ENCODE measurements at places on chromosomes 7 and 10.

DNA sequence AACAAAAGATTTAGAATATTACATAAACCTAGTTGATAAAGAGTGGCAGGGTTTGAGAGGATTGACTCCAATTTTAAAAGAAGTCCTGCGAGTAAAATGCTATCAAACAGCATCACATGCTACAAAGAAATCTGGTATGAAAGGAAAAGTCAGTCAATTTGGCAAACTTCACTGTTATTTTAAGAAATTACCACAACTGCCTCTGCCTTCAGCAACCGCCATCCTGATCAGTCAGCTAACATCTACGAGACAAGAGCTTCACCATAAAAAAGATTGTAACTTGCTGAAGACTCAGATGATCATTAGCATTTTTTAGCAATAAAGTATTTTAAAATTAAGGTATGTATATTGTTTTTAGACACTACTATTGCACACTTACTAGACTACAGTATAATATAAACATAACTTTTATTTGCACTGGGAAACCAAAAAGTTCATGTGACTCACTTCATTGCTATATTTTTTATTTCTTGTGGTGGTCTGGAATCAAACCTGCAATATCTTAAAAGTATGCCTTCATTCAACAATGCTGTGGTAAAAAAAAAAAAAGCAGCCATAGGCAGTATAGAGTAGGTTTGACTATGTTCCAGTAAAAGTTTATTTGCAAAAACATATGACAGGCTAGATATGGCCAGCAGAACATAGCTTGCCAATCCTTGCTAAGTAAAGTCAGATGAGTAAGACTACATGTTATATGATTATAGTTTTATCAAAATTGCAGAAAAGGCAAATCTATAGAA, 74.4 kb downstream of the GLCCI1 start:
- DNase-seq: no peak

DNA sequence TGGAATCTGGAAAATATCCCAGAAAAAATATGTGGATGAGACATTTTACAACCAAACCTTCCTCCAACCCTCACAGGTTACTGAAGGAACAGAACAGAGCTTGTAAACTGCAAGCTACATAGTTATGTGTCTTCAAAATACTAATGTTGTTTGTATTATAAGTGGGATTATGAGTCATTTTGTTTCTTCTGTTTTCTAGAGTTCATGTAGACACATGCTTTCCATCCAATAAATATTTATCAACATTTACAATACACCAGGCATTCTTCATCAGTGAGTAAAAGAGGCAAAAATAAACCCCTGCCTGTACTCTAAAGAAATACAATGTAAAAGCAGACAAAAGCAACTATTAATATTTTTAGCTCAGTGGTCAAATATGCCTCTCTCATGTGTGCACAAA, 38.0 kb upstream of the TES start:
- DNase-seq: no peak

- DNase-seq: no peak
These were observed 31.9 kb upstream of the LRRC4 start for GRCh38 chr7:128063088-128063487.

DNA sequence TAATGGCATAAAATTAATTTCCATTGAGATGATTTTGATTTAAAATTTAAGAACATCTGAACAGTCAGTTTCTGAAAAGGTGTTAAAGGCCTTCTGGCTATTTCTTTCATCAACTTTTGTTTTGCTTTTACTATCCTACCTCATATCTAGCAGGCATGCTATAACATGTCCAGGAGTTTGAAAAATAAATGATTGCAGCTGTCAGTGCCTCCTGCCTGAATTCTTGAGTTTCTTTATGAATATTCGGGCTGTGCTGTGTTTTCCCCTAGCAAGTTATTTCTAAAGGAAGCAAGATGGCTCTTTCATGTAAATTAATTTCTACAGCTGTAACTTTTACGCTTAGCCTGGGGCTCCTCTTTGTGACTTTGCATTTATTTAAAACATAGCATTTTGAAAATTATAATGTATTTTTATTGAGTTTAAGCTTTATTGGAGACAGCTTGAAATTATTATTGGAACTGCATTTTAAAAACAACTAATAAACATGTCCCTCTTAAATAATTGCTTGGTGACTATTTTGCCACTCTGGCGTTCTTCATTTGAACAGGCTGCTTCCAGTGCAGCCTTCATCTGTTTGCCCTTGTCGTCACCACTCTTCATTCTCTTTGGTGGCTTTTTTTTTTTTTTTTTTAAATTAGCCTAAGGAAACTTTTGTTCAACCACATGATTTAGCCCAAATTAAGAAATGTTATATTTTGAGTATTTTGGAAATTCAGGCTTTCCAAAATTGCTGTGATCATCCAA, 1083.4 kb upstream of the LRRN3 start:
- DNase-seq: no peak

DNA sequence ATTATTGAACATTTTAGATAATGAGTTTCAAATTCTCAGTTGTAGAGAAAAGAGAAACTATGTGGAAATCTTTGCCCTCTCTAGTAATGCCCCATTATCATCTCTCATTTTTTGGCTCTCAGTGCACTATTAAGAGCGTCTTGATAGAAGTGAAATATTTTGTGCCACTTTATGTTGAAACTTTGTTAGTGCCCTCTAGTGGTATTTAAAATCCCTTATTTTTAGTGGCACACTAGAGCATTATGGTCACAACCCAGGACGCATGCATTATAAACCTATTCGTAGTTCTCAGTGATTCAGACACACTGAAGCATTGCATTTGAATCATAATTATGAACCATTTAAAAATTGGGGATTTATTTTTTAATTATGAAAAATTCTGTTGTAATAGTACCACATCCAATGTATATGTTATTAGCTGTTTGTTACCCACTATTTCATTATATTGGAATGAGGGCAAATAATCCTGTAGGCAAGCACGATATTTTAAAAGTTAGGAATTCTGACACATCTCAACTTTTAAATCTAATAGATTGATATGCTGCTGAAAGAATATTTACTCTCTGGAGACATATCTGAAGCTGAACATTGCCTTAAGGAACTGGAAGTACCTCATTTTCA, 21.9 kb downstream of the PDCD4 start:
- no peak for DNase-seq

DNA sequence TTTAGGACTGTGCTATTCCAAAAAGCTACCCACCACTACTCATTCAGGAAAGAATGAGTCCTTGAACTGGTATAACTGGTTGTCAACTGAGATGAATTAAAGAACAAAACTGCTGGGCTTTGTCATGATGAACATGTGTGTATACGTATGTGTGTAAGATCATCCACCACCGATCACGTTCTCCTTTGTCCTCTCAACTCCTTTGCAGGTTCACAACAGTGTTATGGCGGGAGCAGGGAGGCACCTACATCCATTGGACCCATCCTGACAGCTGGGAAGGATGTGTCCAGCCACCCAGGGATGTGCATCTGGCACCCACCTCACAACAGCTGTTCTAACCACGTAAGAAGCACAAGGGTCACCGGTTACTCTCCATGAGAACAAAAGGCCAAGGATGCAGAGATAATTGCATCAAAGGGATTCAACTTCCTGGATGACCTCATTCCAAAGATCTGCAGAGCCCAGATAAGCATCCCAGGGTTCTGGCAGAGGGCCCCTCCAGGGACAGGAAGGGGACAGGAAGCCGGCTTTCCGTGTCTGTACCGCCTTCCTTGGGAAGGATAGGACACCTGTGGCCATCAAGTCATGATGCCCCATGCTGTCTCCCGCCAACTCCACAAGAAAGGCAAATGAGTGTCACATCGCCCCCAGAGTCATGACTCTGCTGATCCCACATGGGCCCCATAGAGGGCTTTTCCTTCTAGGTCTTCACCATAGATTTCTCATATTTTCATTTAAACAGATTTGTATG, 66.1 kb downstream of the STEAP1B start:
- no peak for DNase-seq

- no peak for DNase-seq
These were observed 38.4 kb upstream of the GDF10 start for GRCh38 chr10:47261556-47261955.

DNA sequence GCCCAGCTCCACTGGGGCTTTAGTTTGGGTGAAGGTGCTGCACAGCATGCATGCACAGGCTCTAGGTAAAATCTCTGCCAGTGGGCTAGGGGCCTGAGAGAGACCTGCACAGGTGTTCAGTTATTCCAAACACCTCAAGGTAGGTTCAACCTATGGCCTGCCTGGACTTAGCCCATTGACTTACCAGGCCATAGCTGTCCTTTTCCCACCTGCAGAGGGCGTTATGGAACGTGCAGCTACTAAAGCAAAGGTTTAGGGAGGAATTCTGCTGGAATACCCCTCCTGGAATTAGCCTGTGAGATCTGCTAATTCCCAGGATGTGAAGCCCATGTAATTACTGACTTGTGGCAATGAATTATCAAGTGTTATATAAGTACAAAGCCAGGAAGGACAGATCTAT, 3.6 kb downstream of the VWC2 start:
- no peak for DNase-seq
